ENCODE measurements at places on chromosomes 1 and 21. TPM values are rescaled to one million over a fixed set of nuclear protein-coding genes. Genes with fewer than 3 reads are reported as not detected.

The CFHR5 gene
- total RNA-seq, result not detected

The AMY2A gene
- not detected for total RNA-seq

The GBP4 gene
- total RNA-seq, result 51.0 TPM

The OR6K3 gene
- not detected for total RNA-seq

The GNG4 gene
- not detected for total RNA-seq

The TMPRSS2 gene
- not detected for total RNA-seq

The TMEM82 gene
- total RNA-seq, result not detected

The PARK7 gene
- total RNA-seq, result 302 TPM

The ERVH48-1 gene
- total RNA-seq, result 0.13 TPM

The DYNLT5 gene
- total RNA-seq, result not detected

The GSTM1 gene
- 30.2 TPM for total RNA-seq

The ATP6V1G3 gene
- total RNA-seq, result not detected

The IPO9 gene
- 58.1 TPM for total RNA-seq

The CCDC190 gene
- total RNA-seq, result not detected

The KLHDC9 gene
- 0.91 TPM for total RNA-seq

The TMEM200B gene
- not detected for total RNA-seq

The KLHDC7A gene
- not detected for total RNA-seq

The HSD3B1 gene
- not detected for total RNA-seq

The NAV1 gene
- 1.1 TPM for total RNA-seq

The ZNF697 gene
- total RNA-seq, result 0.08 TPM

The AADACL3 gene
- total RNA-seq, result not detected

The RHBG gene
- not detected for total RNA-seq

The CCDC17 gene
- 2.5 TPM for total RNA-seq

The WNT9A gene
- not detected for total RNA-seq

The NPHS2 gene
- total RNA-seq, result not detected

The TRIM17 gene
- 4.0 TPM for total RNA-seq

The PLA2G4A gene
- total RNA-seq, result not detected

The SORT1 gene
- 14.0 TPM for total RNA-seq

The LCK gene
- total RNA-seq, result 464 TPM

The RIMKLA gene
- total RNA-seq, result 2.5 TPM

The ITLN2 gene
- not detected for total RNA-seq

The BRDT gene
- total RNA-seq, result not detected

The CLCA4 gene
- total RNA-seq, result not detected

The LAMB3 gene
- total RNA-seq, result 0.84 TPM

Data from activated CD8-positive, alpha-beta T cell treated with anti-CD3 and anti-CD28 coated beads, Interleukin-2, amount 10 ng/mL, durations not matched to agents 7 days and 5 days (primary cell).